ENCODE measurements at places on chromosomes 11 and 22.

- DNase-seq, result no peak
Observed at GRCh38 chr11:134701564-134702165, 289.6 kb upstream of the B3GAT1 start.

DNA sequence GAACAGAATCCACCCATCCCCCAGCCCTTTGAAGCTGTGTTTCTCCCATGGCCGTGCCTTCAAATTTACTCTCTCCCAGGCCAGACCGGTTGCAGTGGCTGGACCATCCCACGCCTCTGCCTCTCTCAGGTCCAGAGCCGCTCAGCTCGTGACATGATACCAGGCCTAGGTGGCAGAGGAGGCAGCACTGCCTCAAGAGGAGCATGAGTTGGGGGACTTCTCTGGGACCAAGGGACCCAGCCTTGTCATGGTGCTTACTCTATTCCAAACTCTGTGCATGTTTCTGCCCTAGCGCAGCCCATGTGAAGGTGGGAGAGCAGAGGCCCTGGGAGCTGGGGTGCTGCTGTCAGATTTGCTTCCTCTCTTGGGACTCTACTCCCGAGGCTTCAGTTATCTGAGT, 51.0 kb downstream of the TRAF6 start:
- no peak for DNase-seq

DNA sequence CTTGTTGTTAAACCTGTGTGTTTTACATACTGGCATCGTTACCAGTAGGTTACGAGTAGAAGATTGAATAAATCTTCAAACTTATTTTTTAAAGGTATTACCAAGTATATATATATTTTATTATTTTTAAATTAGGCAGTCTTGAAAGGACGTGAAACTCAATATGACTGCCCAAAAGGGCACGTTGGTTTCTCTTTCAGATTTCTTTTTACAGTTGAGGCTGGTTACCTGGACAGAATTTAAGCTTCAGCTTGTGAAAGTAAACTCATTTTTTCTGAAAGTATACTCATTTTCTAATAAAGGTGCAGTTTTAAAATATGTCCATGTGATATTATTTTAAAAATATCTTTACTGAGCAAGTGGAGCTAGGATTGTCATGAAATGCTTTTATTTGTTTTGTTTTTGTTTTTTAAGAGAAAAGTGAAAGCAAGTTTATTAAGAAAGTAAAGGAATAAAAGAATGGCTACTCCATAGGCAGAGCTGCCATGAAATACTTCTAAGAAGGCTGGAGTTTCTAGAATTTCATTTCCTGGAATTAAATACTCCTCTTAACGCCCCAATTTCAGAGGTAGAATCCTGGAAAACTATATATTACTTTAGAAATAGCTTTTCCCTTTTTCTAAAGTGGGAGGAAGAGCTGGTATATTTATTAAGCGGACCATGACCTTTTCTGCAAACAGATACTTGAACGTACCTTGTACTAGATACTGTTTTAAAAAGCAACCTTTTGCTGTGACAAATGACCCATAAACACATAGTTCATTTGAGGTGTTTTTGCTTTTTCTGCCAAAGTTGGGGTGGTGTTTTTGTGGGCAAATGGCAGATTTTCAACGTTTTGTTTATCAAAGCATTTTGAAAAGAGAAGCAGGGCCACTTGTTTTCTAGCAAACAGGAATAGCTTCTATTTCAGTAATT, 1.9 kb downstream of the FBXO7 start:
- no peak for DNase-seq

DNA sequence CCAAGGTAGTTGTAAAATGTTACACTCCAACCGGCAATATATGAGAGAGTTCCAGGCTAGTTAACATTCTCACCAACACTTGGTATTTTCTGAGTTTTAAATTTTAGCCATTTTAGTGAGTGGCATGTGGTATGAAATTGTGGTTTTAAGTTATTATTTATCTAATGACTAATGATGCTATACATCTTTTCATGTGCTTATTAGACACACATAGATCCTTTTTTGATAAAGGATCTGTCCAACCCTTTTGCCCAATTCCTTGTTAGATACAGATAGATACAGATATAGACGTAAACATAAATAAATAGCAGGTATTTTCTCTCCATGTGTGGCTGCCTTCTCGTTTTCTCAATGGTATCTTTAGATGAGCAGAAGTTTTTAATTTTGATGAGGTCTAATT, 39.3 kb downstream of the ALKBH8 start:
- DNase-seq, result no peak

- DNase-seq, result no peak
Observed at GRCh38 chr22:48824712-48825651, 1002.7 kb downstream of the BRD1 start.
